ENCODE measurements at places on chromosomes 5 and 9. TPM values are rescaled to one million over a fixed set of nuclear protein-coding genes. Genes with fewer than 3 reads are reported as not detected.

The GAS1 gene
- total RNA-seq = 1.4 TPM

The SLC36A3 gene
- total RNA-seq = not detected

The MAP1B gene
- 3.4 TPM for total RNA-seq

The KIF12 gene
- 18.5 TPM for total RNA-seq

The GRXCR2 gene
- not detected for total RNA-seq

The POU5F2 gene
- total RNA-seq = 0.38 TPM

The HK3 gene
- 10.6 TPM for total RNA-seq

The PPP2R2B gene
- 0.03 TPM for total RNA-seq

The OSTF1 gene
- total RNA-seq = 25.7 TPM

The RBM22 gene
- 14.1 TPM for total RNA-seq

The MOB3B gene
- total RNA-seq = 0.91 TPM

The CCDC180 gene
- total RNA-seq = 1.1 TPM

The TERT gene
- total RNA-seq = 0.10 TPM

The RAPGEF1 gene
- total RNA-seq = 36.9 TPM

The CAMK2A gene
- not detected for total RNA-seq

The PIP5KL1 gene
- total RNA-seq = 0.40 TPM

The GNA14 gene
- total RNA-seq = 2.5 TPM

The MYMK gene
- not detected for total RNA-seq

The TAF9 gene
- total RNA-seq = 20.0 TPM

The VAV2 gene
- total RNA-seq = 34.8 TPM

The FOXI1 gene
- not detected for total RNA-seq

The ADAMTSL1 gene
- 1.9 TPM for total RNA-seq

The SLCO6A1 gene
- not detected for total RNA-seq

The FAM120AOS gene
- total RNA-seq = 16.3 TPM

The SLC46A2 gene
- total RNA-seq = not detected

The GPR21 gene
- total RNA-seq = 0.55 TPM

The IFNA13 gene
- not detected for total RNA-seq

The PDE8B gene
- 5.5 TPM for total RNA-seq

The SLC6A7 gene
- not detected for total RNA-seq

The DAB2 gene
- total RNA-seq = 7.6 TPM

The SEMA4D gene
- 3.9 TPM for total RNA-seq

The C5orf22 gene
- 8.2 TPM for total RNA-seq

The CTSV gene
- total RNA-seq = 0.15 TPM

The NSD1 gene
- 30.4 TPM for total RNA-seq

The ALDOB gene
- 4,002 TPM for total RNA-seq

The CATSPER3 gene
- 0.86 TPM for total RNA-seq

The NTRK2 gene
- 0.38 TPM for total RNA-seq

The CA9 gene
- total RNA-seq = 0.96 TPM

The OGN gene
- total RNA-seq = not detected

Data from left lobe of liver (tissue), 2 donors.